ENCODE measurements at places on chromosomes 5 and 9.

GRCh38 chr9:76529653-76530052 lies 70.7 kb downstream of the GCNT1 start:
- no peak for DNase-seq

- DNase-seq, result peak; percentile 9
Observed at GRCh38 chr9:116027096-116027495, 126.5 kb upstream of the PAPPA start.

- no peak for DNase-seq
Observed at GRCh38 chr9:80811656-80812055, 877.7 kb downstream of the TLE1 start.

- DNase-seq, result no peak
Observed at GRCh38 chr9:84374516-84374915, 34.0 kb upstream of the SLC28A3 start.

- peak; percentile 64 for DNase-seq
Observed at GRCh38 chr5:79857714-79858409, 133.2 kb downstream of the MTX3 start.
